Stimulated activated CD8-positive, alpha-beta memory T cell treated with anti-CD3 and anti-CD28 coated beads, Interleukin-4, amount 100 ng/mL, for 48 hours (primary cell): ENCODE measurements at places on chromosomes 4 and X.

DNA sequence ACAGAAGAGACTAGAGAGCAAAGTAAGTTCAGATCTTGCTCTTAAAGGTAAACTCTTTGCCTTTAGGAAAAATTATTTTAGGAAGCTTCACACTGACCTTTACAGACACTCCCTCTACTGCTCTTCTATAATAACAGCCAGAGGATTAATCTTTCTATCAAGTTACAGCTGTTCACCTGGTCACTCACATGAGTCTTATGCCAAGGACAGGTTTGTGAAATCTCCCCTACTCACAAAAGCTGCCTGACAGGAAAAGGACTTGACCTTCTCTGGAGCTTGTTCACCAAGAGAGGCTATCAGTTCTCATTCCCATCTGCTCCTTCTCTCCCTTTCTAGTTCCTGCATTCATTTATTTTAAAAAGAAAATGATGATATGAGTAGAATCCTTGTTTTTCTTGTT lies 117.3 kb downstream of the C4orf51 start:
- no peak for DNase-seq

DNA sequence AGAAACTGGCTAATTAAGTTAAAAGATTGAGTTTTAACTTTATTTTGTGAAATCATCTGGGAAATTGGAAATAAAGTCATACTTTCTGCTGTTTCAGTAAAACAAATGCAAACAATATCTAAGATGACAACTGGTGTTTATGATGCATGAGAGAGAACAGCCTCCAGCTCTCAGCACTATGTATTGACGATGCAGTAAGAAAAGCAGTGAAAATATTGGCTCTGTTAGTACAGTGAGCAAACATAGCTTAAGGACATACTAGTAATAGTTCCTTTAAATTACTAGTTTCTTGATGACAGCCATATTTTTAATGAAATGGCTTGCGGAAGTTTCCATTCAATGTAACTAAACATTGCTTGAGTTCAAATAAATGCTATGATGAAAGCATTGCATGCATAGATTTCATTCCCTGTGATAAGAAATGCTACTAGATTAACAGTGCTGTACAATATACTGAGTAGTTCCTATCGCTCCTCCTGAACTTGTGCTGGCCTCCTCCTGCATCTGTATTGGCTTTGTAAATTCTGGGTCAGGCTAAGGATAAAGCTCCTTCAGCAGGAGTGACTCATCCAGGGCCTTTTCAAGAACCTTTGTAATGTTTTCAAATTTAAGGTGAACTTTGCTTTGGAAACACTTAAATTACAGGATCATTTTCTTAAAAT lies 11.6 kb downstream of the ARHGAP24 start:
- DNase-seq: no peak

GRCh38 chrX:104749951-104750610 lies 184.1 kb downstream of the IL1RAPL2 start:
- DNase-seq: no peak

- no peak for DNase-seq
Observed at GRCh38 chr4:66052426-66052825, 382.1 kb upstream of the EPHA5 start.

GRCh38 chr4:169902658-169903345 lies 123.4 kb downstream of the MFAP3L start:
- DNase-seq: no peak

GRCh38 chrX:120290107-120290506 lies 21.2 kb downstream of the TMEM255A start:
- DNase-seq: no peak

DNA sequence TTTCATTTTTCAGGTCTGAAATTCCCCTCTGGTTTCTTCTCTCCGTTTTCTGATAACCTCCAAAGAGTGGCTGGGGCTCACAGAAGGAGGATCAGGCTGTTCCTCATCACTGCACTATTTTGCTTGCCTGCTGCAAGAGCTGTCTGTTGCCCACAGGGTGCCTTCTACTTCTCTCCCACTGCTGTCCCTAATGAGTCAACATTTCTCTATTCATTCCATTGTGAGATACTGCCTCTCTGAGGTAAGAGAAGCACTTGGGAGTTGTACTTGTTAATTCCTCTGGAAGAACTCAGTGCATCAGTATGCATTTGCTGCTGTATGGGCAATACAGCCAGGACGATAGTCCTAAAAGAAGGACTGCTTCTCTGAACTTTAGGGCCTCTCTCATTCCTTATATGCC lies 34.8 kb downstream of the CT47B1 start:
- no peak for DNase-seq

DNA sequence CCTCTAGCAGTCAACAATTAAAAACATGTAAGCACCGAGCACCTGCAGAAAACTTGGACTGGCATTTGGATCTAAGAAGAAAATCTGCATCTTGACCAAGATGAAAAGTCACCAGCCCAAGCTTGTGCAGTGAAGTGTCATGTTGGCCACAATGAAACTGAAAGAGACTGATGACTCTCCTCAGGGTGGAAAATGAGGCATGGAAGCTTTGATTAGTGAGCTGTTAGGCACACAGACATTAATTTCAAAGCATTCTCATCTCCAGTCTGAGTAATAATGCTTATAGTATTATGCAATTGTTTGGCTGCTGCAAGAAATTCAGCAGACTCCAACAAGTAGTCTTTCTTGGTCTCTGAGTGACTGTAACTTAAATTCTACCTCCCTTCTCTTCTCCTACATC lies 150.1 kb downstream of the AR start:
- DNase-seq: no peak

GRCh38 chrX:134981910-134982309 lies 8.9 kb upstream of the SMIM10 start:
- no peak for DNase-seq

DNA sequence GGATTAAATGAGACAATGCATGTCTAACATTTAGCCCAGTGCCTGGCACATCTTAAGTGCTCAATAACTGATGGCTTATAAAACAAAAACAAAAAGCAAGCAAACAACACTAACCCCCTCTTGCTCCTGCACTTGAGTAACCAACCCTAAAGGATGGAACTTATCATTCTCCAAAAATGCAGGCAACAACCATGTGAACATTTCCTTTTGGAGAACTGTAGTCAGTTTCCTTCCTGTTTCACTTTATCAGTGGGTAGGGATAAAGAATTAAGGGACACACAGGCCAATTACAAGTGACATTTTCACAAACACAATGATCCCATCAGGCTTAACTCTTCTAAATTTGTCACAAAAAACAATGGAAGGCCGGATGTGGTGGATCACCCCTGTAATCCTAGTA lies 30.4 kb downstream of the RPS3A start:
- DNase-seq: no peak

- DNase-seq: no peak
Observed at GRCh38 chr4:25911356-25911755, 2.7 kb upstream of the SMIM20 start.

GRCh38 chr4:81922313-81922712 lies 450.6 kb upstream of the RASGEF1B start:
- DNase-seq: no peak

GRCh38 chrX:56314334-56314733 lies 82.2 kb downstream of the KLF8 start:
- DNase-seq: no peak

GRCh38 chrX:133171962-133172708 lies 46.0 kb downstream of the TFDP3 start:
- DNase-seq: no peak

DNA sequence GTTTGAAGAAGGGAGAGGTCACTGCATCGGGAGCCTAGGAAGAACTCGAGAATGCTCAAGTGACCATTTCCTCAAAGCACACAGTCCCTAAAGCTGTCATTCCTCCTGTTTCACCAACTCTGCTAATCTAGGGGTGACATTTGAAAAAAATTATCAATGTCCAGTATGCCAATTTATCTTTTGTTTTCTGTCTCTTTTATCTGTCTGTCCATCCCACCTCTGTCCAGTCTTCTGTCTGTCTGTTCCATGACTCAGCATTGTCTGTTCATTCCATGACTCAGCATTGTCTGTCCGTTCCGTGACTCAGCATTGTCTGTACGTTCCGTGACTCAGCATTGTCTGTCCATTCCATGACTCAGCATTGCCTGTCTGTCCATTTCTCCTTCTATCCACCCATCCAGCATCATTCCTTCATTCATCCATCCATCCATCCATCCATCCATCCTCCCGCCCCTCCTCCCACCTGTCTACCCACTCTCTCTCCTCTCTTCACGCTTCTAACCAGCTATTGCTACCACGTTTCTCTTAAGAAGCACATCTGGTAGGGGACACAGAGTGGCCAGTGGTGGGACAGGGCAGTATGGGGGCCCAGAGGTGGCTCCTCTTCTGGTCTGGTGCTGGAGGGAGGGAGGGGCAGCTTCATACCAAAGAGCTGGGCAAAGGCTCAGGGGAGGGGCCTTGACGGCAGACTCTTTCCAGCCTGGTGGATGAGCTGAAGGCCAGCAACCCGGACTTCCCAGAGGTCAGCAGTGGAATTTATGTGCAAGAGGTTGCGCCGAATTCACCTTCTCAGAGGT lies 34.1 kb downstream of the HTRA3 start:
- DNase-seq: no peak

DNA sequence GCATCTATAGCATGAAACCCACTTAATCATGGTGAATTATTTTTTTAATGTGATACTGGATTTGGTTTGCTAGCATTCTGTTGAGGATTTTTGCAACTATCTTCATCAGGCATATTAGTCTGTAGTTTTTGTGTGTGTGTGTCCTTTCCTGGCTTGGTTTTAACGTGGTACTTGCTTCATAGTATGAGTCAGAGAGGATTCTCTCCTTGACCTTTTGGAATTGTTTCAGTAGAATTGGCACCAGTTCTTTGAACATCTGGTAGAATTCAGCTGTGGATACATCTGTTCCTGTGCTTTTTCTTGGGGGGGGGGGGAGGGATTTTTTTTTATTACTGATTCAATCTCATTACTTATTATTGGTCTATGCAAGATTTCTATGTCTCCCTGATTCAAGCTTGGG lies 232.0 kb upstream of the KLF8 start:
- no peak for DNase-seq

GRCh38 chr4:138977524-138977923 lies 38.1 kb upstream of the NOCT start:
- no peak for DNase-seq
